ENCODE measurements at places on chromosomes 6 and 20. TPM values are rescaled to one million over a fixed set of nuclear protein-coding genes. Genes with fewer than 3 reads are reported as not detected.

The FRK gene
- total RNA-seq, result 0.05 TPM

- no peak for DNase-seq
Observed at GRCh38 chr6:53696341-53696740, 30.8 kb upstream of the KLHL31 start.

DNA sequence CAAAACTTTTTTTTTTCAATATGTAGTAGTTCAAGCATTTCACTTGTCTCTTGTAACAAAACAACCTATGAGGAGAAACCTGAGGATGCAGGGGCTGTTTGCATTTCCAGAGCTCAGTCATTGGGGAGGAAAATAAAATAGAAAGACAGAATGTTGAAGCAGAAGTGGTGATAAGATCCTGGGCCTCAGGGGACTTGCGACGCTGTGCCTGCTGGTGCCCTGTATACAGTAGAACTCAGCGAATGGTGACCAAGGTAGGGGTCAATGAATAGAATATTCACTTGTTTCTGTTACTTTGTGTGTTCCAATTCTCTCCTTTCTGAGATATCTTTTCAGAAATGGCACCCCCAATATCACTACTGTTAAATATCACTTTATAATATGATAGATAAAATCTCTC lies 271.6 kb downstream of the FARS2 start:
- DNase-seq, result no peak

- no peak for DNase-seq
Observed at GRCh38 chr6:83633149-83633548, 75.8 kb downstream of the SNAP91 start.

GRCh38 chr6:77778527-77778926 lies 125.7 kb downstream of the MEI4 start:
- DNase-seq, result no peak

GRCh38 chr20:14729390-14729789 lies 392.0 kb upstream of the FLRT3 start:
- DNase-seq, result no peak

Measured in A172 (cell line).